Activated CD8-positive, alpha-beta memory T cell treated with anti-CD3 and anti-CD28 coated beads, Interleukin-2, amount 10 ng/mL, durations not matched to agents 7 days and 5 days (primary cell): ENCODE measurements at places on chromosomes 11 and 22.

- peak overlapping the region; percentile 88 for H3K27ac ChIP-seq
- DNase-seq, result peak; percentile 51
- peak overlapping the region; percentile 94 for H3K4me3 ChIP-seq
- no peaks in the 10 kb centered on the region for H3K27me3 ChIP-seq
- H3K4me1 ChIP-seq, result peaks cover 52% of the 10 kb centered on the region
These were observed 575 bp downstream of the MFNG start for GRCh38 chr22:37485395-37486223.

GRCh38 chr22:50051930-50052329 lies 6.2 kb downstream of the TTLL8 start:
- H3K4me1 ChIP-seq, result no peaks in the 10 kb centered on the region
- H3K27me3 ChIP-seq, result peaks cover 12% of the 10 kb centered on the region
- DNase-seq, result no peak
- H3K4me3 ChIP-seq, result no peak overlapping the region

DNA sequence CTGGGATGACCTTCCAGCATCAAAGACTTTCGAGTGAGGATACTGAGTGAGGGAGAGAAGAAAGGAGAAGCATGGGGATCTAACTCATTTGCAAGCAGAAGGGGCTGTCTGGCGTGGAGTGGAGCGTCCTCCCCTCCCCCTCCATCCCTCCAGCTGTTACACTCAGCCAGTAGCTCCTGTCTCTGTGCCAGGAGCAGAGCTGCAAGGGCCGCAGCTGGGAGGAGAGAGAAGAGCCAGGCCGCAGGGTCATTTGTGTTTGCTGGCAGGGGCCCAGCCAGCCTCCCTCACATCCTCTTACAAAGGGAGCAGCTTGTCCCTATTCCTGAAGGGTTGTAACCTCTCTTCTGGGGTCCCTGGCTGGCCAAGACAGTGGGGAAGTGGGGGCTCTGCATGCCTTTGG lies 57.9 kb downstream of the NECTIN1 start:
- no peaks in the 10 kb centered on the region for H3K36me3 ChIP-seq
- peaks cover 9% of the 10 kb centered on the region for H3K27me3 ChIP-seq
- H3K27ac ChIP-seq, result no peak overlapping the region
- no peak overlapping the region for H3K4me3 ChIP-seq
- no peak for DNase-seq
- H3K4me1 ChIP-seq, result peaks cover 16% of the 10 kb centered on the region

DNA sequence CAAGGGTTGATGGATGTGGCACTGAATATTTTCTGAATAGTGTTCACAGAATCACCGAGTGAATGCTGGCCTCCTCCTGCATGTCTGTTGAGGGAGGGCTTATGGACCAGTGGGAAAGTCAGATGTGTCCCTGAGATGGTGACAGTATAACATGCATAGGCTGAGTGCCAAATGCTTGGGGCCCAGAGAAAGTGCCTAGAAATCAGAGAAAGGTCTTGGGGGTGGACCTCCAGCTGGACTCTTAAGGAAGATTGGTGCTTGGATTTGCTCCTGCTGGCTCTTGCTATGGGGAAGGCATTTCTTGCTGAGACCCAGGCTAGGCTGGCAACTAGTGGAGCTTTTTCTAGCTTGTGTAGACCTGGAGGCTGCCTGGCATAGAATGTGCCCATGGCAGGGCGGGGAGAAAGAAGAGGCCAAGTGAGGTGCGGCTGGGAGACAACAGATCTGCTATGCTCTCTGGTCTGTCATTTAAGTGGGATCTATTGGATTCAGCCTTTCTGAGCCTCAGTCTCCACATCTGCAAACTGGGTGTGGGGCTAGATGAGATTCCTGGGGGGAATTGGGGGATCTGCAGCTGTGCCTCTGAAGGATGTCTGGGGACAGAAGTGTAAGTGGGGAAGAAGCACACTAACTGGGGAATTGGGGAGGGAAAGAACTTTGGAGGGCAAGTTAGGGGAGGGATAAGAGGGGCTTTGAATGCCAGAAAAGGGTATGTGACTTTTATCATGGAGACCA lies 27.4 kb downstream of the ZNRF3 start:
- H3K27ac ChIP-seq, result no peak overlapping the region
- no peaks in the 10 kb centered on the region for H3K36me3 ChIP-seq
- no peak overlapping the region for H3K4me3 ChIP-seq
